ENCODE measurements at places on chromosomes 4 and X. TPM values are rescaled to one million over a fixed set of nuclear protein-coding genes. Genes with fewer than 3 reads are reported as not detected.

DNA sequence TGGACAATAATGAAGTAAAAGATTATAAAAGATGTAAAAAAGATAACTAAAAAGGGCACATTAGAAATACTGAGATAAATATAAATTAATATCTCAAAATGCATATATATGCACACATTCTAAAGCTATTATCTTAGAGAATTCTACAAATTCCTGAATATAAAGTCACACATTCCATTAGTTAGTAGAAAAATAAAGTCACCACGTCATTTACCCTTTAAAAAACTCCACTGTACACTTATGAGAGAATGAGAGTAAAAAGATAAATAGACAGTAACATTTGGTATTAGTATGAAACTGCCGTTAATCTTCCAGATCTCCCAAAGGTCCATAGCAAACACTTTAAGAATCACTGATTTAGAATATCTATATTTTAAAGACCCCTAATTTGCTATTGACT, 67.2 kb upstream of the IL15 start:
- DNase-seq, result no peak

- no peak for DNase-seq
Observed at GRCh38 chr4:26726655-26727387, 133.8 kb upstream of the STIM2 start.

- no peak for DNase-seq
Observed at GRCh38 chr4:142875117-142875516, 29.0 kb upstream of the INPP4B start.

The TCEAL5 gene
- total RNA-seq, result not detected

Measured in upper lobe of left lung (tissue), 6 donors.